ENCODE measurements at places on chromosomes 11 and 22. TPM values are rescaled to one million over a fixed set of nuclear protein-coding genes. Genes with fewer than 3 reads are reported as not detected.

The MIOX gene
- not detected for total RNA-seq

The OR51I1 gene
- total RNA-seq, result not detected

The BTG4 gene
- not detected for total RNA-seq

The C11orf65 gene
- 0.62 TPM for total RNA-seq

The DCHS1 gene
- 9.2 TPM for total RNA-seq

The ARAP1 gene
- 46.3 TPM for total RNA-seq

Data from cardiac septum (tissue), 1 donor.